ENCODE measurements at places on chromosomes 6 and 20. TPM values are rescaled to one million over a fixed set of nuclear protein-coding genes. Genes with fewer than 3 reads are reported as not detected.

DNA sequence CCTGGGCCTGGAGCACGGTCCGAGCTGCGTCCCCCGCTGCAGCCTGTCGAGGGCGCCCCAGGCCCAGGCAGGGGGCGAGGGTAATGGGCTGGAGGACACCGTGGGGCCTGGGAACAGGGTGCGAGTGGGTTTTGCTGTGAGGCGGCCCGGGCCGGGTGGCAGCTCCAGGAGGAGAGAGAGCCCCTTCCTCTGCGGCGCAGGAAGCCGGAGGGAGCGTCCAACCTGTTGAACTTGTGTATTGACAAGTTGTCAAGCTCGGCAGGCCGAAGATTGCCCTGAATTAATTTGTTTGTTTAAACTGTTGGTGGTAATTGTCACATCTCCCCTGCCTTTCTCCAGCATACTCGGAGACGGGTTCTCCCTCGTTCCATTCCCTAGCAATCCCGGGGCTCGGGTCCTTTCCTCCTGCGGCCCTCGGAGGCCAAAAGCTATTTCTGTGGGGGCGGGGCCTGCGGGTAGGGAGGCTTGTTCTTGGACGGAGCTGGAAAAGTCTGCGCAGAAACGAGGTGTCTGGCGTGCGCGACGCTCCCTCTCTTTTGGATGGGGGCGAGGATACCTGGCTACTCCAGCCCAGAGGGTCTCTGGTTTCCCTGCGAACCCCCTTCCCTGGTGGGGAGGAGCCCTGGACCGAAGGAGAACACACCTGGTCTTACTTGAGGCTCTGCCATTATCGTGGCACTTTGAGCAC, 9.9 kb downstream of the NR2E1 start:
- no peak for DNase-seq

DNA sequence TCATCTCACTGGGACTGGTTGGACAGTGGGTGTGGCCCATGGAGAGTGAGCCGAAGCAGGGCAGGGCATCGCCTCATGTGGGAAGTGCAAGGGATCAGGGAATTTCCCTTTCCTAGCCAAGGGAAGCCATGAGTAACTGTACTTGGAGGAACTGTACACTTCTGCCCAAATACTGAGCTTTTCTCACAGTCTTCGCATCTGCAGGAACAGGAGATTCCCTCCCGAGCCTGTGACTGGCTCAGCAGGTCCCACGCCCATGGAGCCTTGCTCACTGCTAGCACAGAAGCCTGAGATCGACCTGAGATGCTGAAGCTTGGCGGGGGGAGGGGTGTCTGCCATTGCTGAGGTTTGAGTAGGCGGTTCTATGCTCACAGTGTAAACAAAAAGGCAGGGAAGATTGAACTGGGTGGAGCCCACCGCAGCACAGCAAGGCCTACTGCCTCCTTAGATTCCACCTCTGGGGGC, 10.4 kb upstream of the CALHM5 start:
- no peak for DNase-seq

DNA sequence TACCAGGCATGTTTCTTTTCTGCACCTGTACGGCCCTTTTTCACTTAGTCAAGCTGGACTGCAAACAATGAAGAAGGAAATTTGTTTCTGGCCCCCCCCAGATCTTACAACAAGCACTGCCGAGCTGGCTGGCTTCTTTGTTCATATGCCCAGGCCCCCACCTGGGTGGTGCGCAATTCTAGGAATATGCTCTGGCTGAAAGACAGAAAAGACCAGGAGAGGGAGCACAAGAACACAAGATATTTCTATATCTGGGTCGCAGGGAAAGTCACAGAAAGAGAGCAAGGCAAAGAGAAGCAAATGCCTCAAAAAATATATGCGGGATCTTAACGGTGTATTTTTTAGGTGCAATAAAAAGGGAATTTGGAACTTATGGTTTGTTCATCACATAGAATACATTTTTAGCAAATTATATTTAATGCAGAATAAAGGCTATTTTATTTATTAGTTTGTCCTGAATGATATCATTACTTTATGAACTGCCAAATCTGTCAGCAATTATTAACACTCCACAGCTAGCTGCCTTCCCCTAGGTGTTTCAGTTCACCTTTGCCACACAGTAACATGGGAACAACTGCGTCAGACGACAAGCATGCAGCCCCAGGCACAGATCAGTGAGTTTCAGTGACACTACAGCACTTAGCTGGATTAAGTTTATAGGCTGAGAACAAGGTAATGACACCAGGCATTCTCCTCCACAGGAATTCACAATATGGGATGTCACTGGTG, 76.5 kb downstream of the GJA10 start:
- no peak for DNase-seq

LHFPL5 gene
- total RNA-seq, result not detected

DNA sequence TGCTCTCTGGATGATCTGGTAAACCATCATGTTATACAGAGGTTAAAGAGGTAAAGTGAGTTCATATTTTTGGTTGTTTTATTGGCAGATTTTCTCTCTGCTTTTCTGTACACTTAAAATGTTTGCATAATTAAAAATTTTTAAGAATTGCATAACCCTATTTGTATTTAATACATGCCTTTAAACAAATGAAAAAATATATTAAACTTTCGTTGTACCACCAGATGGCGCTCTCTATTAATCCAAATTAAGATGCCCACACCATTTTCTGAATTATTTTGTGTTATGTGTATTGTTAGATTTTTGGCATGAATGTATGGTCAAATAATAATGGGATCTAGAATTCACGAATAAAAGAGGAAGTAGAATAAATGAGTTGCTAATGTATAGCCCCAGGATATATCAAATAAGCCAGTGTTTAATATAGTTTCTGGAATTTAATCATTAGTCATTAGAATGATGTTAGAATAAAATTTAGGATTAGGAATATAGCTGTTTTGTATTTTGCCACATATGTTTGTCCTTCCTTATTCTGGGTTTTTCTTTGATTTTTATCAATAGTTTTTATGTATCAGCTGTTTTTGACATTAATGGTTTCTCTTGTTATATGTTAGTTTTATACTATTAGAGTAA, 38.9 kb downstream of the SMAP1 start:
- DNase-seq, result no peak

OR2J1 gene
- total RNA-seq, result not detected

MRPS18B gene
- total RNA-seq, result 62.1 TPM

CEP250 gene
- 49.5 TPM for total RNA-seq

- DNase-seq, result no peak
Measured at GRCh38 chr20:51036827-51037531, 14.1 kb upstream of the KCNG1 start.

THBS2 gene
- 72.1 TPM for total RNA-seq

BPIFB2 gene
- total RNA-seq, result not detected

DNA sequence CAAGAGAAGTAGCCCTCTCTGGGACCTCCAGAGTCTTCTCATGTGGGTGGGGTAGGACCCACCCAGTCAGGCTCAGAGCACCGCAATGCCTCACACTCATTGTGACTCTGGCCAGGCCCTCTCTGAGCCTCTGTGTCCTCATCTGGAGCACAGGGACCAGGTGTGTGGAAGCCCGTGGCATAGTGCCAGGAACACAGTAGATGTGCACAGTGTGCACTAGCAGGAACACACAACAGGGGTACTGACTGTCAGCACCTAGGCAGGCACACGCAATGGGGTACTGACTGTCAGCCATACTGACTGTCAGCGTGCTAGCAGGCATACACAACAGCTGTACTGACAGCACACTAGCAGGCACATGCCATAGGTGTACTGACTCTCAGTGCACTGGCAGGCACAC, 2.0 kb upstream of the STMN3 start:
- no peak for DNase-seq

- peak; percentile 92 for DNase-seq
Measured at GRCh38 chr20:58850693-58851174, at the start of gene GNAS-AS1. TSS of gene GNAS-AS1 (minus strand) at chr20:58850902.

GRCh38 chr6:131116755-131117360, 18.4 kb upstream of the AKAP7 start:
- no peak for DNase-seq

GRCh38 chr20:60453388-60454246, 495.4 kb downstream of the CDH26 start:
- no peak for DNase-seq

DLL1 gene
- 49.0 TPM for total RNA-seq

DNA sequence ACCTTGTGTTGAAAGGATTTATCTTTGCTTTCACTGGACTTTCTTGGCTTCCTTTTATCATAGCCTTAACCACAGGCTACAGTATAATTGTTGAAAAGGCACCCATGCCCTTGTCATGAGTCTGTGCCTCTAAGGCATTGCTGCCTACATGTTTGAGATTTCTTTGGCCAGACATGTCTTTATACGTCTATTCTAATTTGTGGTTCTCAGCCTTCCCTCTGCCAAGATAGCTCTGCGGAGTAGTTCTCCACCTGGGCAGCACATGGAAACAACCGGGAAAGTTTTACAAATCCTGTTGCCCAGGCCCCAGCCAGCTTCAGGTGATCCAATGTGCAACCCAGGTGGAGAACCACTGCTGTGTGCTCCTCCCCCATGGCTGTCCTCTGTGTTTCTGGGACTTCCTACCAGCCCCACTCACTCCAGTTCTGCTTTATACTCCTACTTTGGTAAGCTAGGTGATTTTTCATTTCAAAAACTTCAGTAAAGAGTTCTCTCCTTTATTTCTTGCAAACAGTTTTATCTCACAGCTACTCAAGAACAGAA, 159.6 kb upstream of the MYLIP start:
- DNase-seq, result no peak

GRCh38 chr6:133404728-133405127, 163.6 kb downstream of the EYA4 start:
- no peak for DNase-seq

DNA sequence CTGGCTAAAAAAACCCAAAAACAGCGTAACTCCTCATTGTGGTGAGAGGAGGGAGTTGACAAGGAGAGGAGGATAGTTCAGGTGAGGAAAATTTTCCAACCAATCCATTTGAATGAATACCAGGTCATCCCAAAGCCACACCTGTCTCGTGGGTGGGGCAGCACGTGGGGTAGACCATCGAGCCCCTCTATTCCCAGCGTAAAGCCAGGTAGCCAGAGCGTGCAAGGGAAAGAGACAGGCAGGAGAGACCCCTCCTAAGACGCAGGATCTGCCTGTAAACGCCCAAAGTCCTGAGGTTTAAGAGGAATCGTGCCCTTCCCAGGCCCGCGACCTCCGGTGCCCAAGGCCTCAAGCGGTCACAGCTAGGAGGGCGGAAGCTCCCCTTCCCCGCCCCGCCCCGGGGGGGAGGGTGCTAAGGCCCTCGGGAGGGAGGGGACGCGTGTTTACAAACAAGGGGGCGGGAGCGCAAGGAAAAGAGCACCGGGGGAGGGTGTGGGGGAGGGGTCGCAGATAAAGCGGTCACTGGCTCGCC, 712 bp downstream of the RXRB start:
- no peak for DNase-seq

GRCh38 chr6:13907001-13907350, 17.8 kb upstream of the RNF182 start:
- no peak for DNase-seq

DNA sequence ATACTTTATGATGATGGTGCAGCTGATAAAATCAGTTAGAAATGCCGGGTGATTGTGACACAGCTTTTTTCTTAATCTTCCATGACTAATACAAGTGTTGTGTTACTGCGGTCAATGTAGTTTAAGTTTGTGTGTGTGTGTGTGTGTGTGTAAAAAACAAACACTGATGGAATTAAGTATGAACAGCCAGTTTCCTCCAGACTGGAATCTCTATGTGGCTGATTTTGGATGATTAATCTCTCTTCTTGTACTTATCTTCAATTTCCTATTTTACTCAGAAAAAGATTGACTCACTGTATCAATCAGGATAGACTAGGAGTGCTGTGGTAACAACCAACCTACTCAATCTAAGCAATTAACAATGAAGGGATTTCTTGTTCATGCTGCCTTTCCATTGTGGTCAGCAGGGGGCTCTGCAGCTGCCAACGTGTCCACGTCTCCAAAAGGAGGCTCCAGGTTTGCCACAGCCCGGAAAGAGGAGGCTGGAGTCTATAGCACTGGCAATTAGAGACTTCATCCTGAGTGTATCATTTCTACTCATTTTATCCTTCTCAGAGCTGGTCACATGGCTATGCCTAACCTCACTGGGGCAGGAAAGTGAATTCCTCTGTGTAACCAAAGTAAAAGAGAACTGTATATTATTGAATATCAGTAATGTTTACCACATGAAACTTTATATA, 107.7 kb downstream of the CD109 start:
- no peak for DNase-seq

DNA sequence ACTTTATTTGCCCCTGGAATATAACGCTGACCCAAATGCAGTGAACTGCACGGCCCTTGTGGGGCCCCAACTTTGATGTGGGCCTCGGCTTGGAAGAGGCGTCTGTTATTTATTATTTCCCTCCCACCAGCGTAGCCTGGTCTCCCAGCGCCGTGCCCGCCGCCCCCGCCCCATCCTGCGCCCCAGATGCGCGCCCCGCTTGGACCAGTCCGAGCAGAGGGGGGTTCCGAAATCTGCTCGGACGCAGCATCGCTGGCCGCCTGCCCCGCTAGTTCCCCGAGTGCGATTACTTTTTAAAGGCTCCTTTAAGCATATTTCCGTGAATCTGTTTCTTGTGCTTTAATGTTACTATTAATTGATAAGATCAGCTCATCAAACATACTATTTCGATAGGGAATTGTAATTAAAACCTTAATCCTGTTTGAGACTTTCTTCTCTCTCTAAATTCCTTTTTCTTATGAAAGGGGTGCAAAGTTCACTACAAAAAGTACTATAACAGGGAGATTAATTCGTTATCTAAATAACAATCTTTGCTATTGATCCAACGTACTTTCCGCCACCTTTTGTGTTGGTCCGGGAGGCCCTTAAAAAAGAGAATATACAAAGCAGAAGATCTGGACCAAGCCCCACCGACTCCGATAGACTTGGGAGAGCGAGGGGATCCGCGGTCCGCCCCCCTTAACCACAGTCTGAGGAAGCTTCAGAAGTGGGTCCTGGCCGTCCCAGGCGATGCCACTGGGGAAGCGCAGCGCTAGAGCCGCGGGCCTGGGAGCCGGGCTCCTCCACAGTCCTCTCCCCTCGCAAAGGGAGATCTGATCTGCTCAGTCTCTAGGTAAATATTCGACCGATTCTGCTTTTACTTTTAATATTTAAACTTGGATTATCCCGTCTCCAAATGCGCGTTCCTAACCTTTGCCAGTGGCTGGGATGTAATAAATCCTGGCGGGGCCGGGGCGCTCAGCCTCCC, 10.2 kb downstream of the POU3F2 start:
- no peak for DNase-seq

TNNC2 gene
- 10.7 TPM for total RNA-seq

GRCh38 chr20:19251506-19251905, 39.1 kb downstream of the SLC24A3 start:
- DNase-seq, result no peak

GRCh38 chr6:153092082-153093013, 38.7 kb downstream of the RGS17 start:
- no peak for DNase-seq

OR2H2 gene
- not detected for total RNA-seq

BTN1A1 gene
- total RNA-seq, result not detected

GRCh38 chr20:21921251-21921650, 215.8 kb downstream of the PAX1 start:
- DNase-seq, result no peak

GRCh38 chr6:43724914-43725642, 37.5 kb upstream of the MRPS18A start:
- peak; percentile 87 for DNase-seq

CYP24A1 gene
- total RNA-seq, result 0.10 TPM
